ENCODE measurements at places on chromosomes 3 and 15.

GRCh38 chr15:58864602-58865424 lies 68.7 kb downstream of the SLTM start:
- no peak for DNase-seq

DNA sequence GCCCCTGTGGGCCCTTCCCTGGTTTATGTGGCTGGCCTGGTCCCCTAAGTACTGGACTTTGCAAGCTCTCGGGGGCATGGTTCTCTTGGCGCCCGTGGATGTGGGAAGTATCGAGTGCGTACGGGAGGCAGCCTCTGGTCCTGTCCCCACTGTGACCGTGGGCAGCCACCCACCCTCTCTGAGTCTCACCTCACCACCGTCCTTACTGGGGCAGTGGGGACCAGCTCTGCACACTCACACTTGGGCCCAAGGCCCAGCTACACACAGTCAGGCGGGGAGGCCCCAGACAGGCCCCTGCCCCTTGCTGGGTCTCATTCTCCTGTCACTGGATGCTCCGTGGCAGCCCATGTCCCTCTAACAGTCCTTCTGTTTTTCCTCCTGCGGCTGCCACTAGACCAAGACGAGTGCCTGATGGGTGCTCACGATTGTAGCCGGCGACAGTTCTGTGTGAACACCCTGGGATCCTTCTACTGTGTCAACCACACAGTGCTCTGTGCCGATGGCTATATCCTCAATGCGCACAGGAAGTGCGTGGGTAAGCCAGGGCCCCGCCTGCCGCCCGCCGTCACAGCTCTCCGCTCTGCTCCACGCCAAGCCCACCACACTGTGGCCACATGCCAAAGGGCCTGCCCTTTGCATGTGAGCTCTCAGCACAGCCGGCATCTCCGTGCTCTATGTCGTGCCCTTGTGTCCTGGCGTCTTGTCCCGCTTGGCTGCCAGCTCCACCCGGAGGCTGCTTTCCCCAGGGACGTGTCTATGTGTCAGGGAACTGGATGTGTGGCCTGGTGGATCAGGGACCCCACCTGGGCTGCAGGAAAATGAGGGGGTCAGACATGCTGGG lies 72.7 kb downstream of the FBLN2 start:
- DNase-seq: no peak

DNA sequence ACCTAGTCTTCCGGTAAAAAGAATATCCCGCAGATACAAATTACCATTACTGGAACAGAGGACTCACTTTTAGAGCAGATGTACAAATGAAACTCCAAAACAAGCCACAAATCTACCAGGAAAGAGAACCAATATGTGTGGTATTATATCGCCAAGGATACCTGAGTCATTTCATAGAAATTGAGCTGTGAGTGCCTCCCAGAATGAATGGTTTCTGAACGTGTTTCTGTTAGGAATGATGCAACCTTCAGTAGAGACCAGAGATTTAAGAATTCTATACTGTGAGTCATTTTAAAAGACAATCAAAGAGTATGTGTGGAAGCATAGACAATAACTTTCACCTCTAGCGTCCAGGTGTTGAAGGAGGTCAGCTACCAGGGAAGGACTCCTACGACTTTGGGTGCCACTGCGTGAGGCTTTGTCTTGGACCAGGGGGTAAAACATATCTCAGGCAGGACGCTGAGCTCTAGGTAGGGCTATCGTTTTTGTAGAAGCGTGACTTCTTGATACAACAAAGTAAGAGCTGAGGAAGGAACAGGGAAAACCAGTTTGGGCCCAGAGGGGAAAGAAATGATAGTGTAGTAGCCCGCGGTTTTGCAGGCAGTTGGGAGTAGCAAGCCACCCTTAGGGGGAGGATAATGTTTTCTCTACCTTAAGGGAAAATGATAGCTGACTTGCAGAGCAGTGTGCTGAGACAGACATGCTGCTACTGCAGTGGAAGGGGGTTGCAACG lies 210.4 kb downstream of the TP63 start:
- no peak for DNase-seq

GRCh38 chr15:97234851-97235610 lies 725.5 kb upstream of the ARRDC4 start:
- DNase-seq: peak; percentile 10
